NCI-H1436 (cell line): ENCODE measurements at places on chromosomes 2 and 18.

DNA sequence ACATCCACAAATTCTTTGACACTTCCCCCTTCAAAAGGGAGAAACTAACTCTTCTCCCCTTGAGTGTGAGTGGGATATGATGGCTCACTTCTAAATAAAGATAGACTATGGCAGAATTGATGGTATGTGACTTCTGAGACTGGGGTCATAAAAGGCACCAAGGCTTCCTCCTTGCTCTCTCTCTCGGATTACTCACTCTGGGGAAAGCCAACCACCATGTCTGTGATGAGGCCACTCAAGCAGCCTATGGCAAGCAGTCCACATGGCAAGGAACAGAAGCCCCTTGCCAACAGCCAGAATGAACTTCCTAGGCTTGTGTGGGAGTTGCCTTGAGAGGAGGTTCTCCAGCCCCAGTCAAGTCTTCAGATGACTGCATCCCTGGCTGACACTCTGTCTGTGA, 43.6 kb downstream of the KIAA2012 start:
- DNase-seq, result no peak

DNA sequence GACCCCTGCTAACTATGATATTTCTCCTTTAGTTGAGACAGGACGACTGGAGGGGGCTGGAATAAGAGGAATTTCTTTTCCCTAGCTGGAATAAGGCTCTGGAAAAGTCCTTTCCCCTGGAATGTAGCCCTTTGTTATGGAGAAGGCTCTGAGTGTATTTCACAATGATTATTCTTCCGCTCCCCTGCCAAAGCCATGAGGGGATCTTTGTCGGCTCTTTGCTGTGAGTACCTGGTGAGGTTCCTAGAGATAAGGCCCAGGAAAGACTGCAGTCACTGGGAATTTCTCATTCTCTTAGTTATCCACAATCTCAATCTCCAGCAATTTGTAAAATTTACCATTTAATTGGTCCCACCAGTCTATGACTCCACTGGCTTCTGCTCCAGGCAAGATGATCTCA, 340.2 kb upstream of the HNRNPA3 start:
- no peak for DNase-seq

GRCh38 chr2:167406558-167406957, 518.3 kb downstream of the XIRP2 start:
- DNase-seq, result no peak

- peak; percentile 23 for DNase-seq
Observed at GRCh38 chr18:75209951-75210258, 692 bp upstream of the TSHZ1 start.

GRCh38 chr2:143796051-143796450, 666.8 kb downstream of the ARHGAP15 start:
- no peak for DNase-seq

- DNase-seq, result no peak
Observed at GRCh38 chr18:77547757-77548156, 298.1 kb downstream of the GALR1 start.

DNA sequence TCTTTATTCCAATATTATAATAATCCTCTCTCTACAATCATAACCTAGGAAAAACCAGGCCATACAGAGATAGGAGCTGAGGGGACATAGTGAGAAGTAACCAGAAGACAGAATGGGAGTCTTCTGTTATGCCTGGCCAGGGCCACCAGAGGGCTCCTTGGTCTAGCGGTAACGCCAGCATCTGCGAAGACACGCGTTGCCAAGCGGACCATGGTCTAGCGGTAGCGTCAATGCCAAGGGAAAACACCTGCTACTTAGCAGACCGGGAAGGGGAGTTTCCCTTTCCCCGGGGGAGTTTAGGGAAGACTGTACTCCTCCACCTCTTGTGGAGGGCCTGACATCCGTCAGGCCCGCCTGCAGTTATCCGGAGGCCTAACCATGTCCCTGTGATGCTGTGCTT, 36.6 kb downstream of the ARL6IP6 start:
- no peak for DNase-seq

DNA sequence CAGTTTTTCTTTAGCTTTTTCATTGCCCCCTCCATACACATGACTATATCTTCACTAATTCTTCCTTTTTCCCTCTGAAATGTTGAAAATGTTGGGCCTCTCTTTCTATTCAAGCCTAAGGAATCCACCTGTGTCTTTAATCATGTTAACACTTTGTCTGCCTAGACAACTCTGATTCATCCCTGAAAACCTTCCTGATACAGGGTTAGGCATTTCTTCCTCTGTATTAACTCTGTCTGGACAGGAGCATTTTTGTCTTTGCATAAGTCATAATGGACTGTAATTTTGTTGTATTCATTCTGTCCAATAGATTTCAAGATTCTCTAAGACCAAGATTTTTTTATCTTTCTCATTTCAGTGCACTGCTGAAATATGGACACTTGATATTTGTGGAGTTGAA, 297.3 kb downstream of the IKZF2 start:
- DNase-seq, result no peak
